ENCODE measurements at places on chromosomes 4 and X.

DNA sequence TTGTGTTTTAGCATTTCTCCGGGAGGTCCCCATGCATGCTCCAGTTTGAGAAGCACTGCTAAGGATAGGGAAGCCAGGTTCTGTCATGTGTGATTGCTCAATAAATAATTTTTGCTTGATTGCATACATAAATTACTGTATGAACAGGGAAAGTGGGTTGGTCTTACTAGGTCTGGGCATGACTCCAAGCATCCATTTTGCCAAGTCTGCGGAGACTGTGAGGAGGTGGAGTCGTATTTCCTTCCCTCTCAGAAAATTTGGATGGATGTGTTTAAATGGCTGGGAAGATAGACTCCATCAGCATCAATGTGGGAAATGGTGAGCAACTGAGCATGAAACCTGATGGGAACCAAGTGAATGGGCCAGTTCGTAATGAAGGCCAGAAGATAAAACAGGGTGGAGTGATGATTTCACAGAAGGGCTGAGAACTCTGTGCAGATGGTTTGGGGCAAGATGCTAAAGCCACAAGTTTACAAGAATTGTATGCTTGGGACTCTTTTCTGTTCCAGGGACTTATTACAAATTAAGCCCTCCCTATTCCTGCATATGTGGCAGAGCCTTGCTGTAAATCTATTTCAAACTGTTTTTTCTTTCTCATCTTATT lies 84.1 kb downstream of the NHS start:
- DNase-seq = no peak

DNA sequence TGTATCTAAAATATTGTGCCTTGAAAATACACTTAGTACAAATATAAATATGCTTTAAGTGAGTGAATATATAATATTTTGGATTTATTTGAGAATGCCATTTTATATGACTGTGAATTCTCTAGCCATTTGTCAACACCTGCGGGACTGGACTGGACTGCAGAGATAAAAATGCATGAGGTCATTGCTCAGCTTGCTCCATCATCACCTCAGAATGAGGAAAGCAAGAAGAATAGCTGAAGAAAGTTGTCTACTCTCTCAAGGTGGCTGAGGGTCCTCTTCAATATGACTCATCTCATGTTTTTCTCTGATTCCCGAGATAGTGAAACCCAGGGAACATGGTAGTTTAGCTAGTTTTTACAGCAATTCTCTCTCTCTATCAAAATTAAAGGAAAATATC lies 732.5 kb upstream of the AGA start:
- DNase-seq = no peak

GRCh38 chr4:99404595-99405287 lies 30.4 kb downstream of the ADH7 start:
- peak; percentile 52 for DNase-seq

- DNase-seq = no peak
Measured at GRCh38 chr4:145951931-145952330, 13.3 kb upstream of the ZNF827 start.

DNA sequence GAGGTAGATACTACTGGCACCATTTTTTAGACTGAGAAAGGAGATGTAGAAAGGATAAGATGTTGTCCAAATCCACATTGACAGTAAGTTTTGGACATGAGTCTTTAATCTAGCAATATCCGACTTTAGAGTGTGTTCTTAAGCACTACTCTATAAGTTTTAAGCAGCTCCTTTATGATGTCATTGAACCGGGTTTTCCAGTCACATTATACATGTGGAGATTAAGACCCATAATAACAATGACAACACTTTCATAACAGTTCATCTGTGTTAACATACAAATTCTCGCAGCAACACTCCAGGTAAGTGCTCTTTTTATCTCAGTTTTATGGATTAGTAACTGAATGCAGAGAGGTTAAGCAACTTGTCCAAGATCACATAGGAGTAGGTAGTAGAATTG lies 30.3 kb upstream of the CXCL8 start:
- no peak for DNase-seq

DNA sequence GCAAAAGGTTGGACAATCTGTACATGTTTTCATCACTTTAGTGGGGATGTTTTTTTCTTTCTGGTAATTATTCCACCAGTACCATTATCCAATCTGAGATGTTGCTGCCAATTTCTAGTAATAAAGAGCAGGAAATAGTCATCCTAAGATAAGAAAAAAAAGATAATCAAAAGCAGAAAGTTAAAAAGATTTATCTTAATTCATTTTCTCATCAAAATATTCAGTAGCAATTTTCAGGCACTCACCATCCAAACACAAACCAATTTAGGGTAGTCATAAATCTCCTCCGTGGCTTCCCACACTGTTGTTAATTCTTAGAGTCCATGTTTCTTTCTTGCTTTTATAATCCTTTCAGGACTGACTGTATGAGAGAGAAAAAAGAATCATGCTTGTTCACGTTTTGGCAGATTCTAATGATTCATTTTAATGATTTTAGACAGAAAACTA lies 263.7 kb upstream of the UGT8 start:
- no peak for DNase-seq

- DNase-seq = no peak
Measured at GRCh38 chr4:156052116-156052515, 98.5 kb upstream of the CTSO start.

- DNase-seq = no peak
Measured at GRCh38 chr4:42510225-42510624, 112.9 kb downstream of the SHISA3 start.

DNA sequence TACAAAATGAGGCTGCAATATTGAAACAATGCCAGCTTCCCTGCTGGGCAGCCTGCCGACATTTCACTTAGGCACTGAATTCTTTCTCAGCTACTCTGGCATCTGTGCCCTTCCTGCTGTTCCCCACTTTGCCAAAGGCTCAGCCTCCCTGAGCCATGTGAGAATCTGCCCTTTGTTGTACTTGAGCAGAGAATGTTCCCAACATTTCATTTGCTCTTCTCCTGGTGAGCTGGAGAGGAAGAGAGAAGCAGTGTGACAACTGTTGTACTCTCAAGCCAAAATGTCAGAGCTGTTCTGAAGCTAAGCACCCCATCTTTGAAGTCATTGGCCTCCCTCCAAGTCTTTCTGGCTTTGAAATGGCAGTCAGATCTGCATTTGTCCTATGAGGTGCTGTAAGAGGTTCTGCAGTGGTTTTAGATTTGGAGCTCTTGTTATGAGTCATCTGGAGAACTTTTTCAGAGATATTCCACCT lies 32.5 kb downstream of the LANCL3 start:
- no peak for DNase-seq

DNA sequence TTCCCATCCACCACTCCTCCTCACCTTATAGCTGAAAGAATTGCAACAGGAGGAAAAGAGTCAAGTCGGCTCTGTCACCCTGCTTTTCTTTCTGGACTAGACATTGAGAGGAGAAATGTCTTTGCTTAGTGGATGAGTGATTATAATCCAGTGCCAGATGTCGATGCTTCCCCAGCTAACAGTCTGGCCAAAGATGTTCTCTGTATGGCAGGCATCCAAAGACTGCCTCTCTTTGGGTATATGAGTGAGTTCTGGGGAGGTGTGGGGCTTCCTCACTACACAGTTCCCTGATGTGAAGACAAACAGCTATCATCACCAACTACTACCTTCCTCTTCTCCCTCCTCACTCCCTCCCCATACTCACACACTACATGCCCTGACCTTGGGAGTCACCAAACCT lies 90.9 kb downstream of the COMMD8 start:
- DNase-seq = no peak

- no peak for DNase-seq
Measured at GRCh38 chr4:88535090-88535755, 11.6 kb upstream of the PYURF start.

DNA sequence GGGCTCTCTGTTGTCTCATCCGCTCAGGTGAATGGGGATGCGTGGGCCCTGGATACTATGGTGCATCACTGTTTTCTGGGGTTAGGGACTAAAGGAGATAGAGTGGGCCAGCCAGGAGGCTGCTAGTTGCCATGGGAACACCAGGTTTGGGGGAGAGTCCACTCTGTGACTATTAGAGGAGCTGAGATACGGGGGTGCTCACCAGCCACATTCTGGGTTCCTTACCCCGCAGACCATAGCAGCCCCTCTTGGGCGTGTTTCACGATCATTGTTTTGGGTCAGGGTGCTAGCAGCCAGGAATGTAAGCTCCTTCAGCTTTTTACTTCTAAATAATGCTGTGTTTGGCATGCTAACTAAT lies 4.6 kb downstream of the EFNB1 start:
- DNase-seq = no peak

GRCh38 chr4:11507920-11508319 lies 79.2 kb upstream of the HS3ST1 start:
- no peak for DNase-seq

DNA sequence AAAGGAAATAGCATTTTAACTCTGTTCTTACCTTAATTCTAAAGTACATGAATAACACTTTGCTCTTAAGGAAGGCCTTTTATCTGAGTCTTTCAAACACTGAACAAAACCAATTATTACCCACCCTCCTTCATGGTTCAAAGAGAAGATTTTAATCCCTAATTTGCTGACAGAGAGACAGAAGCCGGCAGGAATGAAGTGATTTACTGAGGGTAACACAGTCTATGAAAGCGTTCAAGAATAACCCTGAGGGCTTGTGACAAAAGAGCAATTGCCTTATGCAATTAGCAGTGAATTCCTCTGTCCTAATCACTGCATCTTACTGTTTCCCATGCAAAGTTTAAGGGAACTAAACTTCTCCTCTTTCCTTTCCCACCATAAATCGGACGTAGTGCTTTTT lies 144.1 kb downstream of the PACRGL start:
- DNase-seq = no peak

- no peak for DNase-seq
Measured at GRCh38 chrX:2538031-2538757, 37.4 kb upstream of the DHRSX start.

- DNase-seq = no peak
Measured at GRCh38 chr4:83378419-83378818, 43.8 kb upstream of the HPSE start.

DNA sequence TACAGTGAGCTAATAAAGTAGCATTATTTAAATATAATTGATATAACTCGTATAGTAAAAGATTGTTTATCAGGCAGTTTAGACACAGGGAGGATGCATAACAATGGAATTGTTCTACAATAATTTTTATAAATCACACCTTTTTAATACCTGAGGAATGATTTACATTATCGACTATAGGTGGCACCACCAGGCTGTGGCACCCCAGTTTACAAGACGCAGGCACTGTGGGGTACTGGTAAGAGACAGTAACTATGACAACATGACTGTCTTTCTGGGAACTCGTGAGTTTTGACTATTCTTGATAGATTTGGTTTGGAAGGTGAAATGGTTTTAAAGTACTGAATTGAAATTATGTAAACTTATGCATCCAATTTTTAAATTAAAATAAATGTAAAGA lies 27.1 kb upstream of the STBD1 start:
- DNase-seq = peak; percentile 40

- no peak for DNase-seq
Measured at GRCh38 chr4:49044270-49044669, 58.2 kb downstream of the CWH43 start.

- DNase-seq = no peak
Measured at GRCh38 chr4:127686658-127687057, 43.5 kb upstream of the SLC25A31 start.

GRCh38 chr4:128766781-128767180 lies 42.7 kb upstream of the JADE1 start:
- no peak for DNase-seq

GRCh38 chr4:80459918-80460473 lies 124.5 kb downstream of the CFAP299 start:
- DNase-seq = no peak

DNA sequence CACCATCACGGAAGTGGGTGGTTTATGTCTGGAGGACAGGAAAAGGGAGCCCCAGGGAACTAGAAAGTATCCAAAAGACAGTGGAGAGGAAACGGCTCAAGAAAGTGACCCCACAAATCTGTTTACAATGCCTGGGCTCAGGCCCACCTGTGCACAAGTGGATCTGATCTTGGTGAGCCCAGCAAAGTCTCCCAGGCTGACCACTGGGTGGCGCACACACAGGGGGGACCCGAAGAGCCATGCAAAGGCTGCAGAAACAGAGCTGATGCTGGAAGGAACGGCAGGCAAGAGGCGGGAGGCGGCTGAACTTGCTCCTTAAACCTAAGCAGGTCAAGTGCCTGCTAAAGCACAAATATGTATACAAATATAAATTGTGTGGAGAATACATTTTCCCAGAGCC lies 9.6 kb downstream of the HAUS7 start:
- peak; percentile 29 for DNase-seq

DNA sequence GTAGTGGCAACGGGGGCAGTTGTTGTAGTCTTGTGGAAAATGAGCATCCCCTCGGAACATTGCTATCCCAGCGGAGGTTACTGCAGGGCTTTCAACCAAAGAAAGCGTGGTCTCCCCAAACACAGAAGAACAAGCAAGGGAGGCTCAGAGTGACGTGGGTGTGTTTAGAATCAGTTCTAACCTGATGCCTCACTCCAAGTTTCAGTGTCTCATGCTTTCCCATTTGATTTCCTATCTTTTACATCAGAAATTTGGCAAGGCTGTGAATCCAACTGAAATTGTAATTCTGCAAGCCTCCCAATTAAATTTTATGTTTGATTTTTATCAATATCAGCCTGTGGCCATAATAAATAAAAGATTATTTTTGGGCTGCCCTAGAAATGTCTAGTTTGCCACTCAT lies 156.1 kb upstream of the LNX1 start:
- no peak for DNase-seq

- DNase-seq = no peak
Measured at GRCh38 chr4:14855719-14856061, 146.6 kb upstream of the CPEB2 start.

DNA sequence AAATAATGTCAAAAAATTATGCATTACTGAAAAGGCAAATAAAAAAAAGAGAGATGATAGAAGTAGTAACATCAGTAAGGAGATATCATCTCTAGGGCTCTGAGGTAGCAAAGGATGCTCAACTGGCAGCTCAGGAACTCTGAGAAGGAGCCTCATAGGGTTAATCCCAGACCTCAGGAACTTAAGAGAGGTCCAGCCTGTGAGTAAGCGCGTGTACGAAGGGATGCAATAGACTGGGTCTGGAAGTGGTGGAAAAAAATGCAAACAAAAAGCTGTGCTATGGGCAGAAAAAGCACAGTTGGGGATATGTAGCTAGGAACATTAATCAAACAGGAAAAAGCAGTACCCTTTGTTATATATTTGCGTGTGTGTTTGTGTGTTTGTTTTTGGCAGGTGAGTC lies 282.0 kb downstream of the GALNTL6 start:
- DNase-seq = no peak

DNA sequence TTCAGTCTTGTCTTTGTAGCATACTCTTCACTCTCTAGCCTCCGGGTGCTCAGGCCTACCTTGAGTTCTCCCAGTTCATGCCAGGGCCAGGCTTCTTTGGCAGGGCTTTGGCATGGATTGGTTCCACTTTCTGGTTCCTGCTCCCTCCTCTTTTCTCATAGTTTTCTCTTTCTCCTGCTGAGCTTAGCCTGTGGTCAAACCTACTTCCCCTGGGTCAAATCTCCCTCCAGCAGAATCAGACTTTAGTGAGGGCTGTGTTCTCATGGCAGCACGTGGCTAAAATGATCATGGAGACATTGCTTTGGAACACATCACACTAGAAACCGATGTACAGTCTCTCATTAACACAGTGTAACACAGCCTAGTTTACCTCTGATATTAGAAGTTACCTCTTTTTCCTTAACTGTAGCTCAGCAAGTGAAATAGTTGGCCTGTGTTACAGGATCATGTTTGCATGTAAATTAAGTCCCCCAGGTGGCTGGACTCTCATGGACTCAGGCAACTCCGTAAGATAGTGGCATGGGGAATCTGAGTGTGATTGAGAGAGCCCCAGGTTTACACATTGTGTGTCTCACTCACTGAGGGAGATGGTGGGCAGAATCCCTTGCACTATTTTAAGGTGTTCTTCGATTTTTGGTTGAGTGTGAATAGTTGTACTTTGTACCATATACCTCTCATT lies 13.3 kb downstream of the RAB9A start:
- DNase-seq = no peak

- DNase-seq = peak; percentile 66
Measured at GRCh38 chr4:141635736-141636081, 674 bp upstream of the IL15 start.
